ENCODE measurements at places on chromosomes 4 and X. TPM values are rescaled to one million over a fixed set of nuclear protein-coding genes. Genes with fewer than 3 reads are reported as not detected.

C4orf50 gene
- total RNA-seq, result 0.20 TPM

MAGEA8 gene
- not detected for total RNA-seq

PPEF2 gene
- total RNA-seq, result 0.56 TPM

SH2D1A gene
- total RNA-seq, result 39.6 TPM

TMEM150C gene
- not detected for total RNA-seq
